ENCODE measurements at places on chromosomes 7 and 10.

GRCh38 chr7:1263391-1263951 lies 30.8 kb downstream of the UNCX start:
- no peak for DNase-seq

DNA sequence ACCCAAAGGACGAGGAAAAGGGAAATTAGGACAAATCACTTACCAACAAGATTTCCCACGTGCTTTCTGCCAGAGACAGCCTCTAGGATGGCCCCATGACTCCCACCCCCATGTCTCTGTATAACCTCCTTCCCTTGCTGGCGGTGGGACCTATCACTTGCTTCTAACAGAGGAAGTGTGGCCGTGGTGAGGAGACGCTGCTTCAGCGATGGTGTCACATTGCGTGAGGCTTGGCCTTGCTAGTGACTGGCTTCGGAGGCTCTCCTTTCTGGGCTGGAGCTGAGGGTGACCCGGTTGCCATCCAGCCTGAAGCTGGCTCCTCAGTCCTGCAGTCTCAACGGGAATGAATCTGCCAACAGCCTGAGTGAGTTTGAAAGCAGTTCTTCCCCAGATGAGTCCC lies 123.7 kb downstream of the ANLN start:
- no peak for DNase-seq

GRCh38 chr7:13839063-13839462 lies 150.4 kb downstream of the ETV1 start:
- no peak for DNase-seq

GRCh38 chr7:74269757-74270277 lies 15.6 kb upstream of the RFC2 start:
- DNase-seq, result peak; percentile 75

DNA sequence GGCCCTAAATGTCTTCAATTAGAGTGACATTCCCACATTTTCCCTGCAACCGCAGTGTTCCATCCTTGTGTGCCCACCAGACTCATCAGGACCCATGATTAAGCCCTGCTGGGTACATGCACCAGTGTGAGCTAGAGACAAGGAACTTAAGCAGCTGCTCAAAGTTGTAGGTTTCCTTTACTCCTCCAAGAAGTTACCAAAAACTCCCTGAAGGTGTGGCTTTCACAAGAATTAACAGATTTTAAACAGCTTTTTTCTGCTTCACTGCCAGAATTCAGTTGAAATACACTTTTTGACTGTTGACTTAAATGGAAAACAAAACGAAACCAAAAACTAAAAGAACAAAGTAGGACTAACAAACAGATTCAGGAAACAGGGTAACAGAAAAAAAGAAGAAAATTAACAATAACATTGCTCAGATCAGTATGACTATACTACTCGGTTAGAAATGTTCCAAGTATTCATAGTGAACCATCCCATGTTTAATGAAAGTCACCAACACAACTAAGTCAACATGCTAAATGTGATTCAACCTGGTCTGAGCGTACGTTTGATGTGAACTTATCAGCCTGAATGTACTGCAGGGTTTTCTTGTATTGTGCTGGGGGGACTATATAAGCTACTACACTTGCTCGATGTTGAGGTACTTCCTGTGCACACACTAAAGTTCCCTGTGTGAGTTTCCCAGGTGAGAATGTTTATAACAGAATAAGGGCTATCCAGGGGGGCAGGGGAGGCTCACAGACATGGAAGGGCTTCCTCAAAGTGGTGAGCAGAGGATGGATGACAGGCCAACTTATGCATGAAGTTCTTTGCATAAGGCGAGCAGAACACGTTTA lies 22.2 kb downstream of the SLC37A3 start:
- no peak for DNase-seq

DNA sequence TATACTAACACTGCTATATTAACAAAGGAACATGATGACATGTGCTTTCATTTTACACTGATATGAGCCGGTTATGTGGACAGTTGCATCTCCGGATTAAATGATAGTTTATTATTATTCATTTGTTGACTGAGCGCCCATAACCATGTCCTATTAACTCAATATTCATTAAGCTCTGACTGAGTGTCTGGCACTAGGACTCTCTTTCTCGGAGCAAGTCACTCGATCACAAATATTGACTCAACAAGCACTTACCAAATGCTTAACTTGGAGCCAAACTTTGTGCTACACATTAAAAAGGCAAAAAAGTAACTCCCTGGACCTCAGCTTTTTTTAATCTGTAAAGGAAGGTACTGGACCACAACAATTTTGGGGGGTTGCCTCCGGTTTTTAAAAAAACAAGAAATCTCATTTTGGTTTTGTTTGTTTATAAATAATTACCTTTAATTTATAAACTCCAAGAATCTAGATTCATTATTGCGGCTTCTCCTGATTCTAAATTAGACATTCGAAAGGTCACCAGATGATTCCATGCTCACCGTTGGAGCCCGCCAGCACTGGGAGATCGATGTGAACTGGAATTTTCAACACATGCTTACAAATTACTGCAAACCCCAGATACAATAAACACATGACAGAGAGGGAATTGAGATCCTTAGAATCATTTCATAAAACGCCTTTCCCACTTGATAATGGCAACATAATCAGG lies 8.9 kb upstream of the LYZL1 start:
- no peak for DNase-seq

- no peak for DNase-seq
These were observed 481.6 kb downstream of the SH2D4B start for GRCh38 chr10:81019029-81019890.

- peak; percentile 12 for DNase-seq
These were observed 154.8 kb downstream of the GRK5 start for GRCh38 chr10:119362122-119362521.

- DNase-seq, result no peak
These were observed 1.4 kb downstream of the LRRC27 start for GRCh38 chr10:132333386-132333785.

DNA sequence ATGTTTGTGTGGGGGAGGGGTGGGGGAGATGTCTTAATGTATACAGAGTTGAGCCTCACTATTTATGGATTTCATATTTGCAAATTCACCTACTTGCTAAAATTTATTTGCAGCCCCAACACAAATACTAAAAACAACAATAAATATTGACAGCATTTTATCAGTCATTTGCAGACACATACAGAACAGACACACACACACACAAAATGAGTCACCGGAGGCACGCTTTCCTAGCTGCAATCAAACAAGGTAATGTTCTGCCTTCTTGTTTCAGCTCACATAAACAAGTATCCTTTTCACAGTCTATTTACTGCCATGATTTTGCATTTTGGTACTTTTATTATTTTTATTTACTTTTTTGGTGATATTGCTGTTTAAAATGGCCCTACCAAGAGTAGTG lies 88.5 kb downstream of the IPMK start:
- DNase-seq, result no peak
